ENCODE measurements at places on chromosomes 16 and 17. TPM values are rescaled to one million over a fixed set of nuclear protein-coding genes. Genes with fewer than 3 reads are reported as not detected.

DNA sequence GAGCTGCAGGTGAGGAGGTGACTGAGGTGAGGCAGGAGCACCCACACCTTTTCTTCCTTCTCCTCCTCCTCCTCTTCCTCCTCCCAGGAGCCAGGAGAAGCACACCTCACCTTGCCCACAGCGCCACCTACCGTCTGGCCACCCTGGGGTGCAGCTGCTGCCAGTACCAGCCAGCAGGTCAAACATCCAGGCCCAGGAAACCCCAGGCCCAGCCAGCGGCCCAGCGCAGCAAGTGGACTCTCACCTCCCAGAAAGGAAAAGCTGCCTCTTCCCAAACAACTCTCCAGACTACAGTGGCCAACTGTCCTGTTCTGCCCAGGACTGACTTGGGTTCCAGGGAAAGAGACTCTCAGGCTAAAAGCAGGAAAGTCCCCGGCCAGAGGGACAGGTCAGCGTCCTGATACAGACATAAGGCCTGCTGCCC, 22.7 kb downstream of the PEMT start:
- DNase-seq, result peak; percentile 40

GRCh38 chr17:47846716-47847340, 4.1 kb downstream of the SP6 start:
- DNase-seq, result no peak

- peak; percentile 41 for DNase-seq
Measured at GRCh38 chr17:13367154-13367553, 234.6 kb downstream of the HS3ST3A1 start.

GRCh38 chr16:70750893-70751467, 50.0 kb downstream of the VAC14 start:
- peak; percentile 99 for DNase-seq

DNA sequence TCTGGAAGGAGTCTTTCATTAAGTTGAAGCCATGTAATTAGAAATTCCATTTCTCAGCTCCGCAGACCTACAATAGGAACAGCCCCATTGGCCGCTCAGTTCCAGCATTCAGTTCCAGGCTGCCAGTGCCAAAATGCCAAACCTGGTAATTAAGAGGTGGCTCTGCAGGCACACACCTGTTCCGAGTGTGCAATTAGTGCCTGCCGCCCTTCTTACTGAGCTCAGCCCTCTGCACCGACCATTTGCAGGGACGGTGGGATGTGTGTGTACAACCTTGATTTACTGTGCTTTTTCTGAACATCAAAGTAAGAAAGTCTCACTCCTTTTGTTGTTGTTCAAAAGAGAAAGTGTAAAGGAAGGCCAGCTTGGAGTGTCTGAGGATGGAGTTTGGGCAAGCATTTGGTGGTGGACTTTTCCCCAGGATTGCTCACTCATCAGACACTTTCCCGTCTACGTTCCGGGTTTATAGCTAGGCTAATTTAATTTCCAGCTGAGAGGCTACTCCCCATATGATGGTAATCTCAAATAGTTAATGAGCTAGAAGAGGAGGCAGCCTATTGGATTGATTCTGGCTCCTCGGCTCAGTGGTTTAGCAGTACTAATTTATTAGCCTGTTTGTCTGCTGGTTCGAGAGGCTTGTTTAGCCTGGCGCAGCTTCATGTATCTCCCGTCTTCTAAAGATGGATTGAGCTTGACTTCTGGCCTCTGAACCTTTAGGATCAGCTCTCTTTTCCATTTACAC, 20.0 kb downstream of the HS3ST3B1 start:
- DNase-seq, result no peak

DNA sequence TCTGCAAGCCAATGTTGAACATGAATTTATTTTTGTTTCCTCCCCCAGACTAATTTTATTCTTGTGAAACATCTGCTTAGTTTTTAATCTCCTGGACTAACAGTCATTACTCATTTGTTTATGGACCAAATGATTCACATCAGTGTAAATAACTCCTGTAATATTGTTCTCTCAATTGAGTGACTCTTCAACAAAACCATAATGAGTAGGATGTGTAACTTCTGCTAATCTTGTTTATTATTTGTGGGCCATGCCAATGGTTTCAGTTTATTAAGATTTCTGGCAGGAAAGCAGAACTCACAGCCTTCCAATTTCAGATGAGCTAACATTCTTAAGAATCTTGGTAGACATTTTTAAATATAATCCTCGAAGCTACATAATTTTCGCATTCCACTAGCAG, 1216.3 kb upstream of the GOT2 start:
- DNase-seq, result peak; percentile 77

GRCh38 chr16:1645914-1646525, 32.1 kb upstream of the JPT2 start:
- DNase-seq, result peak; percentile 80

Gene IKZF3
- not detected for total RNA-seq
